ENCODE measurements at places on chromosomes 16 and 17. TPM values are rescaled to one million over a fixed set of nuclear protein-coding genes. Genes with fewer than 3 reads are reported as not detected.

Gene CHD3
- total RNA-seq, result 13.6 TPM

DNA sequence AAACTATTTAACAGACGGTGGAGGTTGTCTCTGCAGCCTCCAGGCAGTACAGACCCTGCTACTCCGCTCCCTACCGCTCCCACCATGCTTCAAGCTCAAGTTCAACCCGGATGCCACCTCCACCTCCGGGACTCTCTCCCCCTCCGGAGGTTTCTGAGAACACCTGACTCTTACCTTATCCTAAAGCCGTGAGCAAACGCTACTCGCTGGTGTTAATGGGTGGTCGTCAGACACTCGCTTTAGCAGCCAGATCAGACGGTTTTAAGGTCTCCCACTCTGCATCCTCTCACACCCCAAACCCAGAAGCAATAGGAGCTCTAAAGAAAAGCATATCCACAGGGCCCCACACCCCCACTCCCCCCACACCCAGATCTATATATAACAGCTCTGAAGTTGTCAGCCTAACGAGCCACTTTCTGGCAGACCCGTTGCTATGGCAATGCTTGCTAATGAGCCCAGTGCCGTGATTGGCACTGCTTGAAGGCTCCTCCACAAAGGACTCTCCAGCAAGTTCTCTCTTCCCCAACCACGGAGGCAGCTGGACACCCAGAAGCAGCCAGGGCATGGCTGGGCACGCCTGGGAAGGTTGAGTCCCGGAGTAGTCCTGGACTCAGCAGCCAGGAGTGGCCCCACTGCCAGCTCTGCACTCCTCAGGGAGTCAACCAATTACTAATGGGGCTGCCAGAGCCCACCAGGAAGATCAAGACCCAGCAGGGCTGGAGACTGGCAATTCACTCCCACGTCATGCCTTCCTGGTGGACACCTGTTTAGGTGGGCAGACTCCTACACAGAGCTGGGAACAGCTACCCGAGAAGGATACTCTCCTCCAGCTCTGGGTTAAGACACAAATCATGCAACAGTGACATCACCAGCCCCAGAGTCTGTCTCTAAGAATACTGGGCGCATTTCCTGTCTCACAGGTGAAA lies 121.2 kb upstream of the RCVRN start:
- H3K36me3 ChIP-seq, result no peaks in the 10 kb centered on the region
- H3K27ac ChIP-seq, result no peak overlapping the region
- peaks cover 44% of the 10 kb centered on the region for H3K4me1 ChIP-seq
- H3K27me3 ChIP-seq, result no peaks in the 10 kb centered on the region

DNA sequence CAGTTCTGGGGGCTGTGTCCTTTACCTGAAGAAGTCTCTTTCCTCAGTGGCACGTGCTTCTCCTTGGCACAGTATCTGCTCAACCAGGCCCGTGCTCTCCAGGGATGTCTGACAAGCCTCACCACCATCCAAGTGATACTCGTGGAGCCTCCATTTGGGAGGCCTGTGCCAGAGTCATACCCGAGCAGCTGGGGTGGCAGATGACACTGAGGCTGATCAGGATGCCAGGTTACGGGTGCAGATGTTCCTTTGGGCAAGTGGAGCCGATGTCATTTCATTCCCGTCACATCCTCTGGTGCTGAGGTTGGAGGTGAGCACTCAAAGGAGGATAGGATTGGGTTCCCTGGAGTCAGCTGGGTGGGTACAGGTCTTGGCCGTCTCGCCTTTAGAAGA lies 87.2 kb downstream of the KSR1 start:
- H3K4me3 ChIP-seq, result no peak overlapping the region
- H3K27ac ChIP-seq, result no peak overlapping the region
- peaks cover 11% of the 10 kb centered on the region for H3K4me1 ChIP-seq
- H3K36me3 ChIP-seq, result no peaks in the 10 kb centered on the region
- H3K27me3 ChIP-seq, result no peaks in the 10 kb centered on the region

Gene SLC2A4
- total RNA-seq, result 184 TPM

DNA sequence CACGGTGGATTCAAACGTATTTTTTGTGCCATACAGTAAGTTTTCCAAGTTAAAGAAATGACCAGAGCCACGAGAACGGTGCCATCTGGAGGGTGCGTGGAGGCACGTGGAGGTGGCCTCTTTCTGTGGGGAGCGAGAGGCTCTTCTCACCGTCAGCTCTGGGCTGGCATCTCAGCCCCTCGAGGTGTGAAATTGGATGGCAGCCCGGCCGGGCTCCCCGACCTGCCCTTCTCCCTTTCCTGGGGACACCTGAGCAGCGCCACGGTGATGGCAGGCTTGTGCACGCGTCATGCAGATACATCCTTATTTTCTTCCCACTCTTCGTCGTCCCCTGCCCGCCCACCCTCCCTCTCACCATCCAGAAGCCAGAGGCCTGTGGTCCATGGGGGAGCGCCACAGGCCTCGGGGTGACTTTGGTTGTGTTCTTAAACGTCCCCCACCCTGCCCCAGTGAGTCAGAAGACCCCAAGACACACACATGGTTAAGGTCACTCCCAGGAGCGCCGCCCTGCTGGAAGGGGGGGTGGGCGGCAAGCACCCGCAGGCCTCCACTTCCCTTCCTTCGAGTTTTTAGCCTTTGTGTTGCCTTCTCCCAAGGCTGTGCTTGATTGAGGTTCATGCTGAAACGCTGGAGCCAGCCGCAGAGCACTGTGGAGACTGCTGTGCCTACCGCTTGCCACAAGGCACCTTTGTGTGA lies 109.4 kb downstream of the BANP start:
- DNase-seq, result no peak
- H3K27me3 ChIP-seq, result no peaks in the 10 kb centered on the region
- peaks cover 25% of the 10 kb centered on the region for H3K36me3 ChIP-seq

GRCh38 chr17:13044572-13045065 lies 26.8 kb upstream of the ELAC2 start:
- no peaks in the 10 kb centered on the region for H3K4me1 ChIP-seq
- H3K4me3 ChIP-seq, result no peak overlapping the region
- H3K27ac ChIP-seq, result no peak overlapping the region
- peaks cover 12% of the 10 kb centered on the region for H3K27me3 ChIP-seq
- no peak for DNase-seq
- H3K36me3 ChIP-seq, result no peaks in the 10 kb centered on the region

Gene SOX15
- 0.76 TPM for total RNA-seq

Gene PIMREG
- total RNA-seq, result not detected

DNA sequence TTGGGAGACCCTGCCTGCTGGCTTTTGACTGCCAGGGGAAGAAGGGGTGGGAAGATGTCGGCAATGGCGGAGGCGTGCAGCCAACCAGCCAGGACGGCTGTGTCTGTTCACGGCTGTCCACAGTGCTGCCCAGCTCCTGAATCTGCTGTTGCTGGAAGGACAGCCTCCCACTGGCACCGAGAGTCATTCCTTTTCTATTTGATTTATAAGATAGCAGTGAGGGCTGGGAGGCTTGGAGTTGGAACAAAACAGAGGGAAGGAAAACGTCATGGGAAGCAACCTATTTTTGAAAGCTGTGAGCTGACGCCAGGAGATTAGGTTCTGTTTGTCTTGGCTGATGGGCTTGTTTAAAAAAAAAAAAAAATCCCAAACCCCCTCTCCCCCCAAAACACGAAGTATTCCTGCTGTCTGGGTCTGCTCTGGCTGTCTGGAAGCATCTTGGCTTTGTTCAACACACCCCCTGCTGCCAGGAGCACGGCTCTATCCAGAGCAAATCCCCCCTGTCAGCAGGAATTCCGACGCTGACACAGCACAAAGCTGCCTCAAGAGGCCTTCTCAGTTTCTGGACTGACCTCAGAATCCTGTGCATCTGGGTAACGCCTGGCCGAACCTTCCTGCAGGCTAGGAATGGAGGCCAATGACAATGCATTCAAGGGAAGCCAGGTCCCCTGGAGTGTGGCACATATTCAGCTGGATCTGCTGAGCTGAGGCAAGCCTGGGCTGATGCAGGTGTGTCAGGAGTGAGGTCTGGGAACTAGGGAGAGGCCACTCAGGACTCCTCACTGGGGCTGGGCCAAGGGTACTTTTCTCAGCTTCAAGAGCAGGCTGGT lies 41.0 kb upstream of the SREBF1 start:
- peak; percentile 90 for DNase-seq
- H3K27ac ChIP-seq, result peak overlapping the region; percentile 98
- H3K4me3 ChIP-seq, result peak overlapping the region; percentile 8
- H3K4me1 ChIP-seq, result peaks cover 66% of the 10 kb centered on the region
- no peaks in the 10 kb centered on the region for H3K27me3 ChIP-seq

DNA sequence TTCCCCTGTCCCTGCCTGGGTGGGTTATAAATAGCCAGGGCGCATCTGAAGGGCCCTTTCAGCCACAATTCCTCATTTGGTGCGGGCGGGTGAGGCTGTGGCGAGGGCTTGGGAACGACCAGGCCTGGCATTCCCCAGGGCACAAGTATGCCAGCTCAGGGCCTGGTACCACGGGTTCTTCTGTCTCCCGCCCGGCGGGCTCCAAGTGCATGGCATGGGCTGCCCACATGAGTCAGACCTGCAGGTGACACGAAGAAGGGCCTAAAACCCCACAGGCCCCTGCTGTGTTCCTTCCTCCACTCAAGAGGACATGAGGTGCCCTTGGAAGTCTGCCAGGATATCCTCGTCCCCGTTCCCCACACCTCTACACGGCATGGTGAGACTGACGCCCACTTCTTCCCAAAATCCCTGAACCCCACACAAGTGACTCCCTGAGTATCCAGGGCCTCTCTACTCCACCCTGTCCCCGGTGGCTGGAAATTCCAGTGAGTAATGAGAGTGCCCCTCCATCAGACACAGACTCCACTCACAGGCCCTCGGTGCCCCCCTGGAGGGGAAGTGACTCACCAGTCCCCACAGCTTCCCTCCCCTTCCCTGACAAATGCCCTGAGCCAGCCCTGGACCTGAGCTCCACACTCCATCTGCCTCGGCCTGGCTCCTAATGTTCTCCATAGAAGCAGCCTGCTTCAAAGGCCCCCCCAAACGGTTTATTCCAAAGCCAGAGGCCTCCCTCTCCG lies 68.8 kb downstream of the ABR start:
- H3K36me3 ChIP-seq, result no peaks in the 10 kb centered on the region
- peak; percentile 84 for DNase-seq
- H3K27ac ChIP-seq, result peak overlapping the region; percentile 59
- no peaks in the 10 kb centered on the region for H3K27me3 ChIP-seq

DNA sequence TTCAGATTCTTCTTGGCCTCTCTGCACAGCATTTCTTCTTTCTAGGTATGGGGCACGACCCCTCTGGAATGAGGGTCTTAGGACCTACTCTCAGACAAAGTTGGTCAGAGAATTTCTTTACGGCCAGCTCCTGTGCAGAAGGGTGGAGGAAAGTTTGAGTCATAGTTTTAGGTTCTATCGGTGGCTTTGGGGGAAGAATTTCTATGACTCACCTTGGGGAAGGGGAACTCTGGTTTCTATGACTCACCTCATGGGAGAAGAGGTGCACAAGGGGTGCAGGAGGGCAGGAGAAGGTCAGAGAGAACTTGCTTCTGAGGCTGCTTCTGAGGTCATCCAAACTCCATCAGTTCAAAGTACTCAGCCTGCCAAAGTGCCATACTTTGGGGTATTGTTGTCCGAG lies 2.5 kb upstream of the ABCC12 start:
- no peak overlapping the region for H3K27ac ChIP-seq
- no peak for DNase-seq
- H3K27me3 ChIP-seq, result no peaks in the 10 kb centered on the region
- H3K4me3 ChIP-seq, result no peak overlapping the region

DNA sequence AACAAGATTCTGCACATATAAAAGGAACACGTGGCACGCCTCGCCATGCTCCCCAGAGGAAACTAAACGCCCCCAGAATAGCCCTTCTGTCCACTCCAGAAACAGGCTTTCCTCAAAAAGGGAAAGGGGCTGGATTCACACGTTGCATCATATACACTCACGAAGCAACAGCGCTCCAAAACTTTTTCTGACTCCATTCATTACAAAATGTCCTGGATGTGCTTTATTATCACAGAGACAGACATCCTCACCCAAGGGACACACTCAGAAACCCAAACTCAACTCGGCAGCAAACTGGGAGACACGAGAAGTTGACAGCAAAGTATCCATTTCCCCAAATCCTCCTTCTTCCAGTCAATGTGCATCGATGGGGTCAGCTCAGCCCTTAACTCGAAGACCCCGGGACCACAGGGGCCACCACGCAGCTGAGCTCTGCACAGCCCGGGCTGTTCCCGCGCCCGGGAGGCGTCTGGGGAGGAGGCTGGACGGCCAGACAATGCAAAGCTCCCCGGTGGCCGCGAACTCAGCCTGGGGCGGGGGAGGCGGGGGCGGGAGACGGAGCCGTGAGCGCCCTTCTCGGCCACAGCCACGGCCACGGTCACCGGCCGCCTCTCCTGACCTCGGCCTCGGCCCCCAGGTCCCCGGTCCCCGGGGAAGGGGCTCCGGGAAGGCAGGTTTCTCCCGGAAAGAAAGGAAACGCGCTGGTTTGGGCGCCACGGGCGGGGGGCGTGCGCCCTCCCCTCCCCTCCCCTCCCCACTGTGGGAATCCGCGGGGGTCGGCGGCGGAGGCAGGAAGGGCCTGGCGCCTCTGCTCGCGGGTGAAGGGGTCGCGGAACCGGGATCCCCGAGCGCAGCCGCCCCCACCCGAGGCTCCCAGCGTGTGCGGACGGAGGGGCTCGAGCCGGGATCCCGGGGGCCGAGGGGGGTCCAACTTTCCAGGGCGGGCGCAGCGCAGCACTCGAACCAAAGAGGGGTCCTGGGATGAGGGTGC lies 1.2 kb downstream of the NXN start:
- peak; percentile 54 for DNase-seq
- H3K27me3 ChIP-seq, result no peaks in the 10 kb centered on the region
- H3K27ac ChIP-seq, result peak overlapping the region; percentile 62
- H3K4me3 ChIP-seq, result peak overlapping the region; percentile 75
- H3K4me1 ChIP-seq, result peaks cover 28% of the 10 kb centered on the region

- H3K4me1 ChIP-seq, result no peaks in the 10 kb centered on the region
- no peak overlapping the region for H3K4me3 ChIP-seq
- no peak overlapping the region for H3K27ac ChIP-seq
- no peaks in the 10 kb centered on the region for H3K36me3 ChIP-seq
These were observed 780.5 kb upstream of the GOT2 start for GRCh38 chr16:59514651-59515050.

DNA sequence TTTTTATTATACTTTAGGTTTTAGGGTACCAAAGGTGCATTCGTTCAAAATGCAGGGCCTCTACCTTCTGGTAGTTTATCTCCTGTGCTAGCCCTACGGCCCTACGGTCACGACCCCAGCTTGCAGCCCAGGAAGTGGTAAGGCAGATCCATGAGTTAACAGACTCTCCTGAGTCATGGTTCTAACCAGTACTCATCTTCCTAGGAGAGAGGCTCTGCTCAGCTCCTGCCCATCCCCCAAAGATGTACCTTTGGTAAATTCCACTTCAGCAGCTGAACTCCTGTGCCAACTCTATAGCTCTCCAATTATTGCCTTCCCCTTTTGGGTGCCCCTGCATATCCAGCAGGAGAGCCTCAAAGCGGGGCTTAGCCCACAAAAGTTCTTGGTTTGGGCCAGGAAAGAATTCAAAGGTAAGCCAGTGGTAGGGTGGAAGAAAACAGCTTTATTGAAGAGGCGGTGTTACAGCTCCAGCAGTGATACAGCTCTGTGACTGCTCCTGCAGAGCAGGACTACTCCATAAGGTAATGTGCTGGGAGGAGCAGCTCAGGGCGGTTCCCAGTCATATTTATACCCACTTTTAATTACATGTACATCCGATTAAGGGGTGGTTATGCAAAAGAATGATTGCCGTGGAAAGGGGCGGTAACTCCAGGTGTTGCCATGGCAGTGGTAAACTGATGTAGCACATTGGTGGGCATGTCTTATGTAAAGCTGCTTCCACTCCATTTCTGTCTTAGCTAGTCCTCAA lies 241.4 kb downstream of the PMP22 start:
- no peaks in the 10 kb centered on the region for H3K27me3 ChIP-seq
- H3K4me3 ChIP-seq, result no peak overlapping the region
- H3K27ac ChIP-seq, result no peak overlapping the region

- H3K27me3 ChIP-seq, result peaks cover 26% of the 10 kb centered on the region
- no peaks in the 10 kb centered on the region for H3K36me3 ChIP-seq
- H3K27ac ChIP-seq, result no peak overlapping the region
- H3K4me1 ChIP-seq, result no peaks in the 10 kb centered on the region
These were observed 75.0 kb upstream of the LHX1 start for GRCh38 chr17:36862116-36862920.
